ENCODE measurements at places on chromosomes 6 and 20.

DNA sequence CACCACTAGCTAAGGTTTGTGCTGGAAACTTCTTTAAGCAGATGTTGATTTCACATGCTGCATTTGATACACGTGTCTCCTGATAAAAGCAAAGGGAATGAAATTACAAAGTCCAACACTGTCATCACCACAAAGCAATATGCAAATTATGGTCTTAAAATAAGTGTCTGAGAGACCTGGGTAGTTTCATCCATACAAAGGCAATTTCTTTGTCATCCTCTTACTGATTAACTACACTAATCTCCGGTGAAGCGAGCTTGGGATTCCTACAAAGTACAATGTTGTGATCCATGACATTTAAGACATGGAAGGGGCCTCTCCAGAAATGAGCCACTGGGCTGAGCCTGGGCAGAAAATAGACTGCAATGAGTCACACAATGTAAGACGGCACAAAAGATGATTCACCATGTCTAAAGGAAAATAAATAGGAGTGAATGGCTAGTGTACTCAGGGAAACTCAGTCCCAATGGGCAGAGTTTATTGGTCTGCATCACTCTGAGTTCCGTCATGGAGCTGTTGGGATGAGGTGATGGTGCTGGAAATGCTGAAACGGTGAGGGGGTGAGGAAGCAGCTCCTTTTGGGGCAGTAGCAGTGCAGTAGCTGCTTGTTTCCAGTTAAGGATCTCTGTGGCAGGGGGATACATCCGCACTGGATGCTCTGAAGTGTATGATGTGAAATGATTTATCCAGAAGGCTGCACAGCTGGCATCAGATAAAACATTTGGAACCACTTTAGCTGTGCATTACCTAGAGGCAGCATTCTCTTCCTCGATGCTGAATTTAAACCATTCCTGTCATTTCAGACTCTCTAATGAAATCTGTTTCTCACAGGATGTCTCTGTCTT is 103.3 kb downstream of the IBTK start:
- no peaks in the 10 kb centered on the region for H3K36me3 ChIP-seq
- H3K4me1 ChIP-seq, result no peaks in the 10 kb centered on the region
- DNase-seq, result no peak
- H3K27me3 ChIP-seq, result peaks cover 1% of the 10 kb centered on the region

GRCh38 chr20:53792946-53793536 is 199.4 kb upstream of the ZNF217 start:
- peaks cover 6% of the 10 kb centered on the region for H3K36me3 ChIP-seq
- no peak overlapping the region for H3K4me3 ChIP-seq
- peaks cover 10% of the 10 kb centered on the region for H3K4me1 ChIP-seq
- H3K27ac ChIP-seq, result no peak overlapping the region

DNA sequence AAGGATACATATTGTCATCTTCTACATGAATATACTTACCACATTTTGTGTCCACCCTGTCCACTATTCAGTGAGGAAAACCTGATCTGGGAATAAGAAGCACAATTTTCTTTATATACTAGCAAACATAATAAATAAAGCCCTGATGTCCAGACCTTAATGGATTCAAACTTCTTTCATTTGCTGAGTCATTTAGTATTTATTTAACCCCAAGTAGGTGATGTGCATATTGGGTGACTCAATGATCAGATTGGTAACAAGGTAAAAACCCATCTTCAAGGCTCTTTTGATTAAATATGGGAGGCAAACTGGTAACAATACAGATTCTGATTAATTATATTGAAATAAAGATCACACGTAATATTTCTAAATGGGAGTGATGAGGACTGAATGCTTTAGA is 1159.8 kb upstream of the EYS start:
- DNase-seq, result no peak
- H3K27me3 ChIP-seq, result no peaks in the 10 kb centered on the region
- no peak overlapping the region for H3K4me3 ChIP-seq
- no peak overlapping the region for H3K27ac ChIP-seq

DNA sequence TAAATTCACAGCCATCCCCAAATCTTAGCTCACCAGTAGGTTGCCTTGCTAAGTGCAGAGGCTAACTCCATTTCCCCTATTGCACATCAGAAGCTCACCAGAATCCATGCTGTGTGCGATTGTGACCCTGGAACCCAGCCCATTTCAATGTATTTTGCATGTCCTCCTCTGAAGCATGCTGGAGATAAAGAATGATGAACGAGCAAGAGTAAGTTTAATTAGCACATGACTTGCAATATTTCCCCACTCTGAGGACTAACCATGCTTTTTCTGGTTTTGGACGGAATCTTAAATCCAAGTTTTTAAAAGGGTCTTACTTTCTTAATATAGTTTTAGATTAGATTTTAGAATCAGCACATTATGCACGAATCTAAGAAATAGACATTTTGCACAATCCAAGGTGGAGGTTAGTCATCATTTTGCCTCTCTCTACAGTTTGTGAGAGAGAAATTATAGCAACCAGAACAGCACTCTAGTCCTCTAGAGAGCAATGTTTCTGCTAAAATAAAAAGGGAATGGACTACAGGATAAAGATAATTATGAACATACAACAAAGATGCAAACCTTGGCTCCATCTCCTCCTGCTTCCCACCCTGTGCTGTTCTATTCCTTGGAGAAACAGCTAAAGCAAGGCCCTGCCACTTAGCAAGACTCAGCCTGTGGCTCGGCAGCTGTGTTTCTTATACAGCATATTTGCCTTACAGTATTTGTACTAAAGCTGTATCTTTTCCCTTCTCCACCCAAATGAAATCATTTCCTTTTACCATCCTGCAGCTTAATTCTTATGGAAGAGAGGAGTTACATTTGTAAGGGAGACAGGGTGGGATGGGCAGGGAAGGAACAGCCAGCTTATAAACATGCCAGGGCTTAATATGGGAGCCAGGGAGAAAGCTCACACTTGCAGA is 24.9 kb upstream of the LAMA4 start:
- peaks cover 2% of the 10 kb centered on the region for H3K36me3 ChIP-seq
- H3K27me3 ChIP-seq, result peaks cover 68% of the 10 kb centered on the region
- DNase-seq, result no peak
- H3K27ac ChIP-seq, result no peak overlapping the region
- no peaks in the 10 kb centered on the region for H3K4me1 ChIP-seq
- H3K4me3 ChIP-seq, result no peak overlapping the region

DNA sequence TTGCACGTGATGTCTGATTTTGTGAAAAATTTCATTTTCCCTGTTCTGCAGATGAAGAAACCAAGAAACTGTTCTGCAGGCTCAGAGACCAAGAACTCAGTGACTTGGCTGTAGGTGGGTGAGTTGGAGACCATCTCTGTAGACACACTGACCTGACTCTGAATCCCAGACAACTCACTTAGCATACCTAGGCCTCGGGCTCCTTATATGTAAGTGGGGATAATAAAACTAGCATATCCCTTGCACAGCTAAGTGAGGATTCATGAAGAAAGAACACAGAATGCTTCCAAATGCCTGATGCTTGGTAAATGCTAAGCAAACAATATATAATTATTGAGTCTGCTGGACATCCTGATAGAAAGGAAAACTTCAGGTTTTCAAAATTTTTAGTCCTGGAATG is 70.8 kb downstream of the B3GAT2 start:
- H3K4me1 ChIP-seq, result no peaks in the 10 kb centered on the region
- no peak overlapping the region for H3K4me3 ChIP-seq
- H3K27me3 ChIP-seq, result peaks cover 11% of the 10 kb centered on the region
- no peaks in the 10 kb centered on the region for H3K36me3 ChIP-seq
- DNase-seq, result no peak

DNA sequence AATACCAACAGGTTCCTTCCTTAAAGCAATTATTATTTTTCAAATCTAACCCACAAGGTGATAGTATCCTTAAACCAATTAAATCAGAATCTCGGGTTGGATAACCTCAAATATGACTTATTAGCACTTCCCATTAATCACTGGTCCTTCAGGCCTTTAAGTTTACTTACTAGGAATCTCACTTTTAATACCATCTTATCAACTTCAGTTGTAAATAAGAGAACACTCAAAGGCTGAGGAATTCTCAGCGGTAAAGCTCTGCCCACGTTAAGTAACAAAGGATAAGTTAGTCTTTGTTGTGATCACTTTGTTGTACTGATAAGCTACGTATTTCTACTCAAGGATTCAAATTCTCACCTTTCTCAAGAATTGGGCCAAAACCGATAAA is 82.0 kb downstream of the OR2B2 start:
- peaks cover 46% of the 10 kb centered on the region for H3K4me1 ChIP-seq
- H3K27me3 ChIP-seq, result peaks cover 3% of the 10 kb centered on the region
- no peak for DNase-seq

DNA sequence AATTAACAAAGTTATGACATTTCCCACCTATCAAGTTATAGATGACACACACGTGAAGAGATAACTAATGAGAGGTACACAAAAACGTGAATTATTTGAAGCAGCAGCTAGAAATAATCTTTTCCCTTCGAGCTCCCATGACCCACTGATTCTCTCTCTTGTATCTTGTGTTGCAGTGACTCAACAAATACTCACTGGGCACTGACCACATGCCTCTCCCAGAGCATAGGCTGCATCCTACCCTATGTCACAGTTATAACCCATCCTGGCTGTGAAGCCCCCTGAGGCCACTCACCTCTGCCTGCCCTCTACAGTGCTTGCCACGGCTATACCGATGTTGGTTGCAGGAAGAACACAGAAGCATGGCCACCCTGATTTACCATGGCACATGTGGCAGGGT is 91.8 kb downstream of the INSM1 start:
- H3K27me3 ChIP-seq, result no peaks in the 10 kb centered on the region
- no peak for DNase-seq
- H3K4me3 ChIP-seq, result no peak overlapping the region
- no peak overlapping the region for H3K27ac ChIP-seq
- H3K36me3 ChIP-seq, result peaks cover 24% of the 10 kb centered on the region

GRCh38 chr6:1904466-1904799 is 294.7 kb downstream of the FOXC1 start:
- no peak for DNase-seq
- no peak overlapping the region for H3K4me3 ChIP-seq
- H3K36me3 ChIP-seq, result no peaks in the 10 kb centered on the region
- no peak overlapping the region for H3K27ac ChIP-seq

DNA sequence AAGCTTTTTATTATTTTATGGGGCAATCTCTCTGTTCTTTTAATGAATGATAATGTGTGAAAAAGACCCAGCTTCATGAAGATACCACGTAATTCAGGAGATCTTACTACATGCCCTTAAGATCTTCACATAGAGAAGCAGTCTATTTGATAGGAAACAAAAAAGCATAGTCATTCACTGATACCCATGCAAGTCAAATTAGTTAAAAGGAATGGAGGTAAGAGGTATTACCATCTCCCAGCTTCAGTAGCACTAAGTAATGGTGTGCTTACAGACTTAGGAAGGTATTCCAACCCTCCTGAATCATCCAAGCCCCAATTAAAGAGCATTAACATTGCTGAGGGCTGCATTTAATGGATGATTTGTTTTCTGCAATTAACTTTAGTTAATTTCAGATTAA is 364.7 kb downstream of the SYNE1 start:
- peaks cover 8% of the 10 kb centered on the region for H3K4me1 ChIP-seq
- DNase-seq, result no peak
- H3K27me3 ChIP-seq, result no peaks in the 10 kb centered on the region
- no peak overlapping the region for H3K27ac ChIP-seq
- H3K4me3 ChIP-seq, result no peak overlapping the region
- peaks cover 12% of the 10 kb centered on the region for H3K36me3 ChIP-seq

Data from activated T-helper 1 cell treated with anti-CD3 and anti-CD28 coated beads, Interleukin-12 subunit alpha, Interleukin-12 subunit beta, Interleukin-2, Interleukin-4 antibody, amounts not matched to agents 30 ng/mL and 10 ng/mL and 1 ng/mL, durations not matched to agents 14 hours and 24 hours and 36 hours (primary cell).